AG09319 (cell line): ENCODE measurements at places on chromosomes 6 and 20.

- no peak for DNase-seq
These were observed 17.7 kb downstream of the OR2A4 start for GRCh38 chr6:131683479-131683878.

DNA sequence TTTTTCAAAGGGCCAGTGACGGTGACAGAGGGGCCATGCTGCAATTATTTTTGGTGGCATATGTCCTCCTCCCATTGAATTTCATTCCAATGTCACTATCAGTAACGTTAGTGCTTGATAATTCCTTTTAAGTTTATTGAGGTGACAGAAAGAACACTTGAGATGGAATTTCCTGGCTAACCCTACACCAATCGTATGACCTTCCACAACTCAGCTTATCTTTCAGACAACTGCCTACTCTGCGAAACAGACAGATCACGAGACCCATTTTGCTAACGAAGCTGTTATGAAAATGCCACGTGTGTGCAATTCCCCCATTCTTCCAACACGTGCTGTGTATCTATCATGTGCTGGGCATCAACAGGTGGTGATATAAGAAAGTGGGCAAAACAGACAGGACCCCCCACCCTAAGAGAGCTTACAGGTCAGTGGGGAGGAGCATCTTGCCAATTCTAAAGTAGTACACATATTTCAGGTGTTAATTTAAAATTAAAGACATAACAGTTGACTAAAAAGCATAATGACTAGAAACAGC, 113.0 kb downstream of the IRF4 start:
- no peak for DNase-seq

GRCh38 chr20:17558154-17558940, 11.5 kb upstream of the DSTN start:
- peak; percentile 83 for DNase-seq

DNA sequence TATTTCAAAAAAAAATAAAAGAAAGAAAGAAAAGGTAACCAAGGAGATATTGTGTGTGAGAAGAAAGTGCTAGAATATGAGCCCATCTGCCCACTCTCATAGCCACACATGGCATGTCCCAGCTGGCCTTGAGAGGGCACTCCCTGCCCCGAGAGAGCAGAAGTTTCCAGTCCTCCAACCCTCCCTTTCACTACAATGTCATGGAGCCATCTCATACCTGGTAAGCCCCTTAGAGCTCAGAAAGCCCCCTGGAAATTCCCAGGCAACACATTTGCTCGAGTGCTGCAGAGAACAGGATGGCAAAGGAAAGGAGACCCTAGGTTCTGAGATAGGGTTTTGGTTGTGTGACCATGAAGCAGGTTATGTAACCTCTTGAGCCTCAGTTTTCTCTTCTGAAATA, 75.8 kb upstream of the RIN2 start:
- no peak for DNase-seq

GRCh38 chr6:126535595-126535994, 195.7 kb downstream of the CENPW start:
- no peak for DNase-seq

DNA sequence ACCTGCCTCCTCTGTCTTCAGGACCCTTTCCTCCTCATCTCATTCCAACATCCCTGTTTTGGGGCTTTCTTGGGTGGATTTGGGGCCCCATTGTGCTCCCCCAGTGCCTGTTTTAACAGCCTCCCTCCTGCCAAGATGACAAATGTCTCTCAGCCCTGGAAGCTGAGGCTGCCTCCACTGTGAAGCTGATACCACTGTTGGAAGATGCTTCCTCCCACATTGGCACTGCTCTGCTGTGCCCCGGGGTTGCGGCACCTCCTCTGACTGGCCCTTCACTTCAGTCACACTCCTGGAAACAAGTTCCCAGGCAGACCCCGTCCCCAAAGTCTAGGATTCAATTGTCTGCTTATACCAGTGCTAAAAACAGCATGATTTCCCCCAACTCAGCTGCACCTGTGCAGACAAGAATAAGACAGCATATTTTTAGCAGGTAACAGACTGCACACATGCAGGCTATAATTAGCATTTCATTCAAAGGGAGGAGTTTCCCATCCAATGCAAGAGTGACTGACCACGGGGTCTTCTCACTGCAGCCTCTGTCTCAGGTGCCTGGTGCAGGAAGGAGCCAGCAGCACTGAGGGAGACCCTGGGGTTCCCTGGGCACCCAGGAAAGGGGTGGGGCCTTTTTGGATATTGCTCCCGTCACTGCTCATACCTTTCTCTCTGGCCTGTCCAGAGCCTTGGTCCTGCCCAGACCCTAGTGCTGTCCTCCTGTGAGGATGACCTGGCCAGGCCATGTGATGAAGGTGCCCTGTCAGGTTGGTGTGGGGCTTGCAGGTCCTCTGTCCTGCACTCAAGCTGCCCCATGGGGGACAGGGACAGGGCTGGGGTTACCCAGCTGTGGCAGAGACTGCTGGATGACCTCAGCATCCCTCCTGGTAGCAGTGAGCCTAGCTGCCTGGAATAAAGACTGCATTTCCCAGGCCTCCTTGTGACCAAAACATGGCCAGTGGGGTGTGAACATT, 31.5 kb upstream of the SULF2 start:
- no peak for DNase-seq
